ENCODE measurements at places on chromosomes 7 and 10.

DNA sequence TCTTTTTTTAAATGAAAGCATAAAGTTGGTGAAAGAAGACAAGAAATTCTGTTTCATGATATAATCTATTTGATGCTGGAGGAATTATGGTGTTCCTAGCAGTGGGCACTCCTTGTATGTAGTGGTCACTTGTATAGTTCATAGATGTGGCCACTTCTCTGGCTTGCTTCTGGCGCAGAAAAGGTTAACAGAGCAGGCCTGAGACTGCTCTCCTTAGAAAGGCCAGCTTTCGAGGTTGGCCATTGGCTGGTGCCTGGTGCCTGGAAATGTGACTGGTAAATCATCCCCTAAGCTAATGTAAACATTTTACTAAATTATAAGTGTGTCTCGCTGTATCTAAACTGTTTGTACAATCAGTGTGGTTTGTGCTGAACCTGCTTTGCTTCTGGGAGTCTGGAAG is 276.1 kb downstream of the PHTF2 start:
- no peak for DNase-seq

- DNase-seq: no peak
These were observed 182.2 kb downstream of the NOC3L start for GRCh38 chr10:94180576-94180975.

- no peak for DNase-seq
These were observed 109.0 kb downstream of the CCDC71L start for GRCh38 chr7:106551936-106552335.

GRCh38 chr10:99788598-99789256 is 6.3 kb downstream of the ABCC2 start:
- no peak for DNase-seq

GRCh38 chr7:125926621-125927020 is 997.0 kb upstream of the POT1 start:
- DNase-seq: no peak

- DNase-seq: no peak
These were observed 23.3 kb downstream of the NEUROG3 start for GRCh38 chr10:69549959-69550358.

DNA sequence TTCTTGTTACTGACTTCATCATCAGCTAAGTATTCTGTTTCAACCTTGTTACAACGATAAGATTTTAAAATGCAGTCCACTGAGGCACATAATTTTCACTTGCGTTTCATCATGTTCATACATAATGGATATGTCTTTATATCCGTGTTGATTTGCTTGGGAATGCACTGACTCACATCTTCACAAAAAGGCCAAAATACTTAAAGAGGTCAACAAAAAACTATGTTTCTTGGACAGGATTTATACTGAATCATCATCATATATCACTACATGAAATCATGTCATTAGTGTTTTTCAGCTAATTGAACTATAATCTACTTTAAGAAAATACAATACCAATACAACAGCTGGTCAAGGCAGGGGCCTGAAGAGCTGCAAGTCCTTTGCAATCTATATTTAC is 324.5 kb upstream of the KLF6 start:
- DNase-seq: no peak

DNA sequence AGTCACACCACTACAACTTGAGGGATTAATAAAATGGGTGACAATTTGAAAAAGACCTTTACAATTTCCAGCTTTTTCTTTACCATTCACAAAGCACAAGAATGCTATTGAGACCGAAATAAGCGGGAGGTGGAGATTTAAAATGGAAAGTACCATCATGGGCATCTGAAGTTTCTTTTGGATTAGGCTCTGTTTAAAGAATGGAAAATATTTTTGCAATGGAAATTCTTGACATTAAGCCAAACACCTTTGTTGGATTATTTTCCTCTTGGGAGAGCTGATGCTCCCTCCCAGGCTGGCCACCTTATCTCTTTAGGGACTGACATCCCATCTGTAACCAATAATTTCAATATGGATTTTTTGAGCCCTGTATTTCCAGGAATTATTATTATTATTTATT is 62.5 kb downstream of the BPGM start:
- DNase-seq: no peak

GRCh38 chr7:20778063-20778721 is 8.5 kb downstream of the SP8 start:
- DNase-seq: no peak

- peak; percentile 93 for DNase-seq
These were observed 42.7 kb downstream of the SPDYE5 start for GRCh38 chr7:75534727-75535307.

Measured in MV-4-11 (cell line).